ENCODE measurements at places on chromosomes 6 and 20. TPM values are rescaled to one million over a fixed set of nuclear protein-coding genes. Genes with fewer than 3 reads are reported as not detected.

Gene SLC2A10
- polyA plus RNA-seq = 20.4 TPM

- no peak for DNase-seq
Measured at GRCh38 chr20:38534756-38535155, 46.2 kb upstream of the ADIG start.

Gene ZKSCAN3
- polyA plus RNA-seq = 3.2 TPM

DNA sequence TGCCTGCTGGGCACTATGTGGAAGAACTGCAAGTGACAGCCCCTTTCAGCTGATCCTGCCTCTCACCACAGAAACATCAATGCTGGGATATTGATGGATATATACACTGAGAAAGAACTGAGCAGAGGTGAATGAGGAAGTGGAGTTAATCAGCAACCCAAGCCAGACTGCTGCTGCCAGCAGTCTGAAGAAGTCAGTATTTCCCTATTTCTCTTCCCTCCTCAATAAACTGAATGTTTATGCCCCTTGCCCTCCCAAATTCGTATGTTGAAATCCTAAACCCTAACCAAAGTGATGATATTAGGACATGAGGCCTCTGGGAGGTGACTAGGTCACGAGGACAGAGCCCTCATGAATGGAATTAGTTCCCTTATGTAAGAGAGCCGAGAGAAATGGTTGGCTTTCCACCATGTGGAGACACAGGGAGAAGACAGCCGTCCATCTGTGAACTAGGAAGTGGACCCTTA lies 76.3 kb downstream of the CDK19 start:
- DNase-seq = no peak
